GM20000 (cell line): ENCODE measurements at places on chromosomes 1 and 21.
A peak's percentile ranks its signal among the peaks of the same experiment; 100 is the strongest.

DNA sequence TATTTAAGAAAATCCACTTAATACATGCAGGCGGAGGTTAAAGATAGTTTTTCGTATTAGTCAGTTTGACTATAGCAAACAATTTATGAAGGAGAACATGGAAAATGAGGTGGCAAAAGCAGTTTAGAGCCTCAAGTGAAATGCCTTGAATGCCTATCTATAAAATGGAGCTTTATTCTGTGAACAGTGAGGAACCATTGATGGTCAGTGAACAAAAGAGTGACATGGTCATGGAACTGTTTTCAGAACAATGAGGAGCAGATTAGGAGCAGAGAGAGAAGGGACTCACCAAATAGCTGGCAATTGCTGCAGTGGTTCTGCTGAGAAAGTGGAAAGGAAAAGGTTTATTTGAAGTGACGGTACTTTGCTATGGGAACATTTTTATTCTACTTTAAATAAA lies 299.8 kb downstream of the DUSP10 start:
- no peak for DNase-seq

GRCh38 chr1:146016891-146017290 lies 4.6 kb downstream of the HJV start:
- no peak for DNase-seq

- DNase-seq, result no peak
Measured at GRCh38 chr21:43989401-43989800, 22.7 kb upstream of the TRAPPC10 start.

DNA sequence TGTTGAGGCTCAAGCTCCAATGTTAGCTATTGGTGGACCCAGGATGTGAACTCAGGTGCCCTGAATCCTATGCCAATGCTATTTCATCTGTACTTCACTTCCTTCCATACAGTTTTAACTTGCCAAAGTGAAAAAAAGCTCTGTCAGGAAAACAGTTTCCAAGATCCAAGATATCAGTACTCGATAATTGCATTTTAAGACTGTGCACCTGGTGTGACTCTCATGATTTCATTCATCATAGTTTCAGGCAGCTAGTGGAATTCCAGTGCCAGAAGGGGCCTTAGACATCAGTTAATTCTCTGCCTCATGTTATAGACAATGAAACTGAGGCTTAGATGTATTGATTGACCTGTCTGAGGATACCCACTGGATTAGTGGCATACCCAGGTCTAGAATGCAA lies 26.5 kb upstream of the LEPR start:
- DNase-seq, result no peak

DNA sequence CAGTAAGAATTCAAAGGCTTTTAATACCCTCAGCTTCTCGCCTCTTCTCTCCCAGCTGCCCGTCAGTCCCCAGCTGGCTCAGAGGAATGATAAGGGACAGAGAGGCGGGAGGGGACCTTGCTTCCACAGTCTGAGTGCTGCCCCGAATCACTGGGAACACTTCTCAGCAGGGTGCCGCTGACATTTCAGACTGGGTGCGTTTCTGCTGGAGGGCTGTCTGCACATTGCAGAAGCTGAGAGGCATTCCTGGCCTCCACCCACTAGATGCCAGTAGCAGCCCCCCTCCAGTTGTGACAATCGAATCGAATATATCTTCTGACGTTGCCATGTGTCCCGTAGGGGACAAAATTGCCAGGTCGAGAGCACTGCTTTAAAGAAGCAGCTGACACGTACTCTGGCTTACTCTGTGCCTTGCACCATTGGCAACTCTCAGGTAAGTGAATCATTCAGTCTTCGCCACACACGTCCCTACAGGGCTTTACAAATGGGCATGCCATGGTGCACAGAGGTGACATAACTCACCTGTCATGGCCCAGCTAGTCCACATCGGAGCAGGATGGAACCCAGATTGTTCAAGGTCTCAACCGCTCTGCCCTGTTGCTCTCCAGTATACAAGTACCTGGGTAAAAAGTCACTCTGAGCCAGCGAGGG lies 23.9 kb downstream of the CTNNBIP1 start:
- DNase-seq, result no peak

- no peak for DNase-seq
Measured at GRCh38 chr1:199665371-199665770, 362.1 kb upstream of the NR5A2 start.

DNA sequence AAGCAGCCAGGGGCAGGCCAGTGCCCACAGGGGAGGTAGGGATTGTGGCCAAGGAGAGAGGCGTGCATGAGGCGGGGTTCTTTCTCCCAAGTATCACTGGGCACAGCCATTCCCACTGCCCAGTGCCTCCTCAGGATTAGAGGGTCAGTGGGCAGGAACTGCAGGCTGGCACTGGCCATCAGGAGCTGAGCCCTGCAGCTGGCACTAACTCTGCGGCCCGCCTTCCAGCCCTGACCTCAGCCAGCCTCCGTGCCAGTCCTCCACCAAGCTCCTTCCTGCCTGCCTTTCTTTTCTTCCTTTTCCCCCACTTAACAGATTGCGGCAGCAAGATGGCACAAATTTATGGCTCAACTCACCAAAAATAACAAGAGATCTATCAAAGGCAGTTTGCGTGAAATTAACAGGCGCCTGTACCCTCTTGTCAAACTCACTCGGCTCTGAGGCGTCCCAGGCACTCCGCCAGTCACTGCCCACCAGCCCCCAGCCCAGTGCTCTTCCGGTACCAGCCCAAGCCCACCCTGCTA lies 11.1 kb downstream of the ADGRB2 start:
- no peak for DNase-seq

DNA sequence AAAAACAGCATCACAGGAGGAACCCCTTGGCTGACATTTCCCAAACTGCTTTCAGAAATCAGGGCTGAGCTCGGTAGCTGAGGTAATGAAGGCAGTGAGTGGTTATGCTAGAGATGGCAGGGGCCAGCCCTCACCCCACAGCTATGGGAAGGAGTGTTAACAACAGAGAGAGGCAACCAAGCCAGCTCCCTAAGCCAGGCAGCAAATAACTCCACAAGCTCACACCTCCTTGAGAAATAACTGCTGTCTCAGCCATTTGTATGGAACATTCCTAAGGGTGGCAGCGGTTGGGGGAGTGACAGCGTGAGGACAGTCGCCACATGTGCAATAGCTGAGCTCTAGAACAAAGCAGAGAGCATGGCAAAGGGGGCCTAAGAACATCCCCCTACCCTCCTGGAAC lies 42.6 kb downstream of the LMX1A start:
- DNase-seq, result no peak

DNA sequence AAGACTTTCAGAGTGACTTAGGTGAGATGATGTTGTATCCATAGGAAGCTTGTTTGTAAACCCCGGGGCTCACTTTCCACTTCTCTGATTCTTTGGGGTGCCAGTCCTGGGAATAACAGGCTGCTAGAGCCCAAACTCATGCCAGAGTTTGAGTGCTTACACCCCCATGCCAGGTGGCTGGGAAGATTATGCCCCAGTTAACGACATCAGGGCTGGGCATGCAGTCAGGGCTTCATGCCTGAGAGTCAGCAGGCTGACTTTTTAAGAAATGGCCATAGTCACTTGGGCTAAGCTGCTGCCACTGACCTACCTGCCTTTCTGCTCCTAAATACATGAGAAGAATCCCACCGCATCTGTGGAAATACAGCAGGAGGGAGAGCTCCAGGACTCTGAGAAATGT lies 425.6 kb upstream of the VAMP3 start:
- no peak for DNase-seq

- no peak for DNase-seq
Measured at GRCh38 chr1:108969346-108969745, 6.1 kb upstream of the CLCC1 start.

GRCh38 chr1:61171974-61172373 lies 89.6 kb downstream of the NFIA start:
- no peak for DNase-seq

GRCh38 chr1:100132566-100133477 lies at the start of the genes SASS6 and TRMT13:
TSS of gene SASS6 (minus strand) at chr1:100132930. CDS start at chr1:100132814, 116 bp downstream.
TSS of gene TRMT13 (plus strand) at chr1:100133163. CDS start at chr1:100133169, 6 bp downstream.
- peak; percentile 87 for DNase-seq

DNA sequence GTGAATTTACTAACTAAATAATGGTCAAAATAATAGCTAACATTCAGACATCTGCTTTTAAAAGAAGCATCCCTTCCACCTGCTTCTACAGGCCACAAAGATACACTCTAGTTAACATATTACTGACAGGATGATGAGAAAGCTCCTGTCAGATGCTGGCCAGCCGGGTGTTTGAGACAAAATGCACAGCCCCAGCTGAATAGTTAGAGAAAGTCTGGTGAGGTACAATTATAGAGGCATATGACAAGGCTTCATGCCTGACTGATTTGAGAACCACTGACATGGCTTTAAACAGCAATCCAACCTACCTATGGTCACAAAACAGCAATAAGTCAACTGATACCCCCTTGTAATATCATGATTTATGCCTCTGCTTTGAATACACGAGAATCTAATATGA lies 137.0 kb downstream of the DENND1B start:
- no peak for DNase-seq

DNA sequence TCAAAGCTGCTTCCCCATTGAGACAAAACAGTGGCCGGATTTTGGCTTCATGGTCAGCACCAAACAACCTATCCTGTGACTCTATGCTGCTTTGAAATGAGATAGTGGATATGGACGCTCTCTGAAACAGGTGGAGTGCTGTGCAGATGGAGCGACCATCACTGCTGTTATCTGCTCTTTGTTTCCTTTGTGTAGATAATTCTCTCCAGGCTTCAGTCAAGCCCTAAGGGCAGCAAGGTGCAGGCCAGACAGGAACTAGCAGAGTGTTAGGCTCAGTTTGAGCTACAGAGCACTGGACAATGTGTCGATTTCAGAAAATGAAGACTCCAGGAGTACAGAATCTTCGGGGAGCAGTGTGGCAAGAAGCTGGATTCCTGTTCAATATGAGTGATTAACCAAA lies 4.8 kb upstream of the IRF6 start:
- no peak for DNase-seq

DNA sequence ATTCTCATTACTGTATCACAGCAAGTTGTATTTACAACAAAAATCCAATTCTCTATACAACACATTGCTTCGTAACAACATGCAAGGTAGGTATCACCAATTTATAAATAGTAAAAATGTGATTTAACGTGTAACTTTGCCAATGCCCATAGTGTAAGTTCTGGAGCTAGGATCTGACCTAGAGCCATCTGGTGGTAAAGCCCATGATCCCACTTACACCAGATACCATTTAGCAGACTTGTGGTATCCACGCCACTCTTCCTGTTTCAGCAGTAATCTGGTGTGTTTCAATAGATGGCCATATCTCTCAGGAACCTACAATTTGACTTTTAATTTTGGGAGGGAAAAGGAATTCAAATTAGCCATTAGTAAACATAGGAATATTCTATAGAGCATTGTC lies 10.2 kb downstream of the SETSIP start:
- DNase-seq, result no peak

DNA sequence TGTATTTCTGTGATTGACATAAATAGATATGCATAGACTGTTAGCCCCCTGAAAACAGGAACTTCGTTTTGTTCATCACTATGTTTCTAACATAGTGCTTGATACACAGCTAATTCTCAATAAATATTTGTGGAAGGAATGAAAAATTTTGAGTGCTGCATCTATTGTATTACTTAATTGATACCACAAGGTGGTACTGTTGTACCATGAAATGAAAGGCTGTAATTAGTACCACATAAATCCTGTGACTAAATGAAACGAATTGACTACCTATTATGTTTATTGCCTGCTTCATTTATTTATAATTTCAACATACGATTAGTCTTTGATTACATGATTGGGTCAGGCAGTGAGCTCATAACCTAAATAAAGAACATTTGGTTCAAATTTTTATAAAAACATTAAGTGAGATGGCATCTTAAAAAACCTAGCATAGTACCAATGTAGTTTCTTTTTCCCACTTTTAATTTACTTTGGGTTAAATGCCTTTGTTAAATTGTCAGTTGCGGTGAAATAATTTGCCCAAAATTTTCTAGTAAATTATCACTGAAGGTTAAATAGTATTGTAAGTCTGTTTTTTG lies 15.0 kb upstream of the TGFB2 start:
- DNase-seq, result peak; percentile 54

- no peak for DNase-seq
Measured at GRCh38 chr1:230711245-230711644, 2.7 kb downstream of the AGT start.

- no peak for DNase-seq
Measured at GRCh38 chr1:185670187-185670627, 64.0 kb upstream of the HMCN1 start.

- DNase-seq, result no peak
Measured at GRCh38 chr1:1272341-1273208, 1.1 kb downstream of the UBE2J2 start.

DNA sequence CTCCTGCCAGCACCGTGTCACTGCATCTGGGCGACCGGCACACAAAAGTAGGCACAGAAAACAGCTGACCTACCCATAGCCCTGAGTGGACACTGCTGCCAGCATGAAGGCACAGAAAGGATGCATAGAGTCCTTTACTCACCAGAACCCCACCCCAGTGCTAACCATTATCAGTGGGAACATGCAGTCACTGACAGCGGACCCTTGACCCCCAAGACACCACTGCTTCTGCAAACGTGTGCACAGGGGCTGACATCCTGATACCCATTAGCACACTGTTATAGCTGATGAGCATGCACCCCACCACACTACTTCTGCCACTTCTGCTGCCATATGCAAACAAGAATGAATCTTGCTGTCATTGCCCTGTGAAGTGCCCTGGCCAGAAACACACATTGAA lies 953.0 kb upstream of the NCAM2 start:
- no peak for DNase-seq

- DNase-seq, result no peak
Measured at GRCh38 chr1:3795453-3796214, 664 bp downstream of the LRRC47 start.

GRCh38 chr1:168000656-168001055 lies 63.8 kb upstream of the MPC2 start:
- no peak for DNase-seq

DNA sequence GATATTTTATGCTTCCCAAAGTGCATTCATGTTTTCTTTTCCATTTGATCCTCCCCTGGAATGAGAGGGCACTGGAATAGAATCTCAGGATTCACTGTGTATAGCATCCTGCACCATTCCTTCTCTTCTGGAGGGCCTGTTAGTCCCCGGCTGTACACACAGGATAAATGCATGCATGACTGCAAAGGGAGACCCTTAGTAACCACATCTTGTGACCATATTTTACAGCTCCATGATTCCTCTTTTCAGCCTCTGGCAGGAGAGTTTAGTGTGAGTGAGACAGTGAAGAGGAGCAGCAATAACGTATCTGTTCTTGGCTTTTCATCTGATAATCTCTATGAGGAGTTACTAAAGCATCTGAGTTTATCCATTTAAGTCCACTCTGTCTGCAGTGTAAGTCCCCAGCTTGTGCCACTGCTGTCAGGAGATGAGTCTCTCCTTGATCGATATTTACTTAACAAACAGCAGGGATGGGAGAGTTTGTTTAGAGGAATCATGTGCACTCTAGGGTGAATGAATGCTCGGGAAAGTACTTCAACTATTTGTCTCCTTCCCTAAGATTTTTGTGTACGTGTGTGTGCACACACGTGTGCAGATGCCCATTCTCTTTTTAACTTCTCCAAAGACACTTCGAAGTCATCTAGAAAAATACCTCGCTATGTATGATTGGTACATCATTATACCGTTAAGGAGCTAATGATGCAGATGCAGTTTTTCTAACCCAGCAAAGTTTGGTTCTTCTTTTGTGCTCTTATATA lies 41.1 kb downstream of the PROX1 start:
- no peak for DNase-seq
